ENCODE measurements at places on chromosomes 1 and 21. TPM values are rescaled to one million over a fixed set of nuclear protein-coding genes. Genes with fewer than 3 reads are reported as not detected.

Gene OR2G6
- total RNA-seq = 0.10 TPM

Gene KRTAP7-1
- total RNA-seq = not detected

Gene IFNGR2
- total RNA-seq = 88.1 TPM

Gene RAB7B
- 0.10 TPM for total RNA-seq

Gene CCDC27
- total RNA-seq = not detected

Gene PLPPR4
- total RNA-seq = not detected

Gene HNRNPCL4
- total RNA-seq = not detected

Gene C1orf53
- not detected for total RNA-seq

Gene LORICRIN
- total RNA-seq = not detected

Gene KRTAP27-1
- total RNA-seq = not detected

Gene L1TD1
- total RNA-seq = 0.21 TPM

Gene S100A8
- 801 TPM for total RNA-seq

Gene KPRP
- not detected for total RNA-seq

Gene F13B
- not detected for total RNA-seq

Gene CCDC185
- total RNA-seq = not detected

Gene LENEP
- total RNA-seq = 0.63 TPM

Gene HSD3B2
- not detected for total RNA-seq
